ENCODE measurements at places on chromosomes 12 and 14.

DNA sequence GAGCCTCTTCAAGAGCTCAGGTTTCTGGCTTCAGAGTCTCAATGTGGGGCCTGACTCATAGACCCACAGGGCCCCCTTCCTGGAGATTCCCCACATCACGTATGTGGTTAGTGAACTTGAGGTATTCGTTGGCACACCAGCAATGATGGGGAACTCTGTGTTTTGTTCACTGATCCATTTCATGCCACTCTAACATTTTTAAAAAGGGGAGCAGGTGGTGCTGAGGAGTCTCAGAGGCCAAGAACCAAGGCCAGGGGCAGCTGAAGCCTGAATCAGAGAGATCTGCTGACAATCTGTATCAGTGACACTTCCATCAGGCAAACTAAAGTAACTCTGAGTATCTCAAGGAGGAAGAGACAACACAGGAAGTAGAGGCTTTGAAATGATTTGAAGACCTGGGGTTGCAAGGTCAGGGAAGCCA is 323.4 kb downstream of the VRK1 start:
- DNase-seq = no peak

DNA sequence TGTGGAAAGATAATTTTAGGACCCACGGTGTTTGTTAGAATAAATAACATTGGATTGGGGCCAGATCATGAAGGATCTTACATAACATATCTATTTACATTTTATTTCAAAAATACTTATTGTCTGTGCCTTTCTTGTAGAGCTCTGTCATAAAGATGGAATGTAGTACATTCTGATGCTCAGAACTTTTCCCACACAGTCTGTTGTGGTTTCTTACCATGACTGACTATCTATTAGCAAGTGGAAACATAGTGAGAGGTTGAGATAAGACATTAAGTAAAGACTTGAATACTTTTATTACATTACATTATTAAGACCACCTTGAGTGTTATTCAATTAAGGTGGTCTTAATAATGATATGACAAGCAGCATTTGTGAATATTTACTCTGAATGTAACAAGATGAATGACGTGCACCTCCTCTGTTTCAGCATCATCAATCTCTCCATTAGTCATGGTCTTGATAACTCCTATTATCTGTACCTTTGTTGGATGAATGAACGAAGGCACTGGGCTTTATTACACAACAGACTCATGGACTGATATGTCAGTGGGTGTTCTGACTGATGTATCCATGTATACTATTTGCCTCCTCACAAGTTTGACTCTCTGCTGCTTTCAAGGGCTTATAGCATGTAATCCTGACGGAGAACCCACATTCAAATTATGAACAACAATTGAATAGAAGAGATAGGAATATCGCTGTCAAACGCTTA is 883.0 kb upstream of the FLRT2 start:
- DNase-seq = no peak

- no peak for DNase-seq
Measured at GRCh38 chr12:93708952-93709351, 31.8 kb downstream of the CRADD start.

DNA sequence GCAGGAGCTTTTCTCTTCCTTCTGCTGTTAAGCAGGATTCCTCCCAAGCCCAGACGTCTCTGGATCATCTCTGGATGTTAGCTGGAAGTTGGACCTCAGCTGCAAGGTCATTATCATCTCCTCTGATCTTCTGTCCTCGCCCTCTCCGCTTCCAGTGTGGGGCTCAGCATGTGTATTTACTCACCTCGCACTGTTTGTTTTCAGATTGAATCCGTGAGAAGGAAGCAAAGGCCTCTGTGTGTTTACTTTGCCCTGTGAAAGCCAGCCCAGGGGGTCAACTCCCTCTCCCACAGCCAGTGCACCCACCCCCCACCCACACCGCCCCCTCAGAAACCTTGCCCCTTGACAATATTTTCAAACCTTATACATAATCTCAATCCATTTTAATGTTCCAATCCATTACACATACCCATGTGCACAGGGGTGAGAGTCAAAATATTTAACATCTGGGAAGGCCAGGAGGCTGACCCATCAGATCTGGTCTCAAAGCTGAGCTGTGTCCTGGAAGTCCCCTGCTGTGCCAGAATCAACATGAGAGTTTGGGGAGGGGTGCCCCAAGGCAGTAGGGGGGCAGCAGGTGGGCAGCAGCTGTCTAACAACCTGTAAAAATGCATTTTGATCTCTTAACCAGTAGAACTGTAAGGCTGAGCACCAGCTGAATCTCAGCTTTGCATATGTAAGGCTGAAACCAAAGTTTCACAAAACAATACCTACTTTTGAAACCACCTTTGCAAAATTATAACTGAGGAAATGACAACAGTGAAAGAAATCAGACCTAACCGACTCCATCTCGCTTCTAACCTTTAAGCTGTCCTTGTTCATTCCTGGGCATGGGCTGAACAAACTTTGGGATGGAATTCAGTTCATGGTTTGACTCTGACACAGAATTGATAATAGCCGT is 157.9 kb downstream of the ZNF664 start:
- DNase-seq = no peak

DNA sequence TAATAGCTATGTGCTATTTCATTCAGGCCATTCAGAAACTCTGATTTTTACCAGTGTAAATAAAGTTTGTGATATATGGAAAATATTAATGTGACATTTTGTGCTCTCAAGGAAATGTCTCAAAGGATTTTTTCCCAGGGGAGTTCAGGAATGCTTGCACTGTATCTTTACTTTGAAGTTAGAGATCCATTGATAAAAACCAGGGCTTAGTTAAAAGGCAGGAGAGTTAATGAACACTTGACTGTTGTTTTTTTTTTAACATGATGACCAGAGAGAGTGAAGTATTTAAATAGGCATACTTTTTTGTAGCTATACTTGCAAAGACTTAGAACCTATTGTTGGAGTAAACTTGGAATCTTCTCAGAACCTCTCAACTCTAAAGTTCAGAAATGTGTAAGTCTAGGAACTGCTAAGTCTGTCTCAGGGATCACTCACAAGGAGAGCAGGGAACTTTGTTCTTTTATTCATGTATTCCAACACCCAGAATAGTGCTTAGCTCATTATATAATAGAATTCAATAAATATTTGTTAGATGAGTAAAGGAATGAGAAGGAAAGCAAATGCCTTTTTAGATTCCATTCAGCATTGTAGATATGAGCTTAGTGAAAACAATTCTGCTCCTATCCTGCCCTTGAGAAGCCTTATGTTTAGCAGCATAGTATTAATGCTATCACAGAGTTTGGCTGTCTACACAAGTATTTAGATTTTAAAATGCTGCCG is 117.5 kb downstream of the DAAM1 start:
- DNase-seq = no peak

GRCh38 chr14:105844810-105845724 is 318.7 kb downstream of the TMEM121 start:
- DNase-seq = no peak

DNA sequence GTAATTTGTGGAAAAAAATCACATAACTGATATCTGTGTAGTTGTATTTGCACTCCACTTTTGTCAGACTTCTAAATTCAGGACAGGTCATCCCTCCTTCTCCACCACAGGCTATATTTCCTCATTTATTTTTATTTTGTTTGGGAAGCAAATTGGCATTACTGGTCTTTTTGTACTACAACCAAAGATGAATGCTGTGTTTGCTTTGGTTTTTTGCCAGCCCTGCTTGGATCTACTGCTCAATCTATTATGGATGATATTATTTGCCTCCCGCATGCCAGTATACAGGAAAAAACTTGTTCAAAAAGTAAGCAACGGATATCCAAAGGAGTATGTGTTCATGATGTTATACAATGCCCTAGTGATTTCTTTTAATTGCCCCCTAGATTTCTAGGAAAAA is 948.8 kb downstream of the TRHDE start:
- DNase-seq = no peak

DNA sequence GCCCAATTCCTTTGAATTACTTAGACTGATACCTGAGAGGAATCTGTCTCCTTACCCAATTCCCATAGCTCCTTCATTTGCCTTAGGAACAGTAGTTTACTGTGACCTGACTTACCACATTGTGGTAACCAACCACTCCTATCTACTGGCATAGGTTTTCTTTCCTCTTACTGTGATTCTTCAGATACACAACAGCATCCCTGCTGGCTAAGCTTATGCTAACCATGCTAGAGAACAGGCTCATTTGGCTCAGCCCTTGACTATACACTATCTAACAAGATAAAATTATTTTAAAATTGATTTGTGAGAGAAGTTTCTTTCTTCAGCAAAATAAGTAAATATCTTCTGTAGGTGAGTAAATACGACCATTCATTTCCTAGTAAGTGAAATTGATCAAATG is 320.4 kb upstream of the DDHD1 start:
- no peak for DNase-seq

GRCh38 chr14:63134801-63135200 is 69.4 kb upstream of the RHOJ start:
- no peak for DNase-seq

DNA sequence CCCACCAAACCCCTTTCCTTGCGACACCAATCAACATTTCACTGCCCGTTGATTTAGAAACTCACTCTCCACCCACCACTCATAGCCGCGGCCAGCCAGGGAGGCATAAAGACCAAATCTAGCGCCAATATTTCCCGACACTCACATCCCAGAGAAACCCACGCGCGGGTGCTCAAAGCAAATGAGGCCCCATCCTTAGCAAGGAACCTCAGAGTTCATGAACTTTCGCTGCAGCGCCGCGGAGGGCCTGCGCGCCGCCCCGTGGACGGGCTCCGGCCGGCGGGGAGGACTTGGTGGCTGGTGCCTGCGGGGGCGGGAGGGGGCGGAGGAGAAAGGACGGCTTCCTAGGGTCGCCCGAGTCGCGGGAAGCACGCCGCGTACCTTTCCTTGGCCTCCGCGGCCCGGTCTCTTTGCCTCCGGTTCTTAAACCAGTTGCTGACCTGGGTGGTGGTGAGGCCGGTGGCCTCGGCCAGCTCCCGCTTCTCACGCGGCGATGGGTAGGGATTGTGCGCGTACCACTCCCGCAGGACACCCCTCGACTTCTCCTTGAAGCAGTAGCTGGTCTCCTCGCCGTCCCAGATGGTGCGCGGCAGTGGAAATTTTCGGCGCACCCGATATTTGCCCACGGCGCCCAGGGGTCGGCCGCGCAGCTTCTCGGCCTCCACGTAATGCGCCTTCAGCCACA is 886 bp downstream of the SIX1 start:
- no peak for DNase-seq

- no peak for DNase-seq
Measured at GRCh38 chr14:60646226-60646818, 3.0 kb downstream of the SIX1 start.

DNA sequence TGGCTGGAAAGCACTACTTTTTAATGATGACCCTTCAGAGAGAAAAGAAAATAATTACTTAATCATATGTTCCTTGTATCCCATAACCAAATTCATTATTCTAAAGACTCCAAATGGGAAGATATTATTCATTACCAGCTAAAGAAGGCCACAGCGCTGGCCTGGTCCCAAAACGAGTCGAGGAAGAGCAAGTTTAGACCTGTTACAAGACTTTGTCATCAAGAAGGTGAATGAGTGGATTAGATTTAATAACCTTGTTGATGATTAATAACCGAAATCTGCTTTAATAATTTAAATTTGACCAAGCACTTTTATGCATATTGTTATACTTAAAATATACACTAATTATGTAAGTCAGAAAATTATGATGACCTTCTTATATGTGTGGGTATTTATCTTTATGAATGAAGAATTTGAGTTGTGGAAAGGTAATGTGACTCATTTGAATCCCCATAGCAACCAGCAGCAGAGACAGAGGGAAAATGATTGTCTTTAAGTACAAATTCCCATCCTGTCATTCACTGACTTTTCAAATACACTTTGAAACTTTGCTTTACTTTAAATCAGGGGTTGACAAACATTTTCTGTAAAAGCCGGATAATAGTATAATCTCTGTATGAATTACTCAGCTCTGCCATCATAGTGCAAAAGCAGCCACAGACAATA is 200.3 kb upstream of the NPAS3 start:
- DNase-seq = no peak

DNA sequence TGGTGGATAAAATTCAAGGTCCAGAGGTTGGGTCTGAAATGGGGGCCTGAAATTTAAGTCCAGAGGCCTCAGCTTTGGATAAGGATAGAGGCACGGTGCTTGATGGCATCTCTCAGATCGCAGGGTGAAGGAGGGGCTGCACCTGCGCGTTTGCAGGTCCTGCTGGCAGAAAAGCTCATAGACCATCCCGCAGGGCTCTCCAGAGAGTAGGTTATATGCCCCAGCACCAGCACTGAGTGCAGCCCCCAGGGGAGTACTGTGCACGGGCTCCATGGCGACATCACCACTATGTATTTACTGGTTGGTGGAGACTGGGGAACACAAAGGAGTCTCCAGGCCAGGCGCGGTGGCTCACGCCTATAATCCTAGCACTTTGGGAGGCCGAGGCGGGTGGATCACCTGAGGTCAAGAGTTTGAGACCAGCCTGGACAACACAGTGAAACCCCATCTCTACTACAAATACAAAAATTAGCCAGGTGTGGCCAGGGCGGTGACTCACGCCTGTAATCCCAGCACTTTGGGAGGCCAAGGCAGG is 4.3 kb upstream of the CD63 start:
- DNase-seq = no peak

- no peak for DNase-seq
Measured at GRCh38 chr14:75822522-75823141, 159.2 kb downstream of the TGFB3 start.

DNA sequence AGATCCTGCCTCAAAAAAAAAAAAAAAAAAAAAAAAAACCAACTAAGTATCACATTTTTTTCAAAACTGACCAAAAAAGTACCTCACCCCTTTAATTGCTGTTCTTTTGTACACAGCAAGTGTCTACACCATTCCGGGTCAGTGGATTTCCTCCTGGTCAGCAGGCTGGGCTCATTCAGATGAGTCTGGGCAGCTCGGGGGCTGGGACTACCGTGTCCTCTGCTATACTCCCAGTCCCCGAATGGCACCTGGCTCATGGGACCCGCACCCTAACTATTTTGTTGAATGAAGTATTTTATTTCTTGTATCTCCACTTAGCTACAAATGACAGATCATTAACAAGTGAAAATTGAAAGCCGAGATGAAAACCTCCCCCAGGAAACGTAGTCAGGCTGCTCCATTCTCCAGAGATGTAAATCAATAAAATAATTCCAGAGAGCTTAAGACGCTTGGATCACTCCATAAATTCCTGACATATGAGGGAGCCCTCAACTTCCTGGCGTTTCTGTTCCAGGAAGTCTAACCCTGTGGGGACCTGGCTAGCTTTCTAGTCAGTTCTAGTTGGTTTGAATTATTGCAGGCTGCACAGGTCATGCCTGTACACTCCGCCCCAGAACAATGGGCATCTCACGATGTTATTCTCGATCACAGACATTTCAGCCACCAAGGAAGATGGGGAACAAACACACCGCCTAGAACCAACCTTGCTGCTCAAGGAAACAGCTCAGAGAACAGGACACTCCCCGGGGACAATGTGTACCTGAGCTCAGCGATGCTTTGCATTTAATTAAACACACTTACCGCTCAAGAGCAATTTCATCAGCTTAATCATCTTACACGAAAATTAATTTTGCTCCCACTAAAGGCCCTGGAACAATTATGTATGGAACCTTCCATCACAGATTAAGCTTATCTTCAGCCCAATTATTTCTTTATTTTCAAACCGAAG is 76.3 kb downstream of the RIMBP2 start:
- no peak for DNase-seq

GRCh38 chr12:105892362-105892910 is 246.3 kb downstream of the NUAK1 start:
- no peak for DNase-seq

- no peak for DNase-seq
Measured at GRCh38 chr14:66238969-66239368, 247.2 kb upstream of the CCDC196 start.

- no peak for DNase-seq
Measured at GRCh38 chr14:41446008-41446407, 160.7 kb upstream of the LRFN5 start.

Data from posterior cingulate gyrus (tissue), 11 donors.